ENCODE measurements at places on chromosomes 16 and 17.
A peak's percentile ranks its signal among the peaks of the same experiment; 100 is the strongest.

GRCh38 chr16:85069171-85069570, 41.6 kb downstream of the KIAA0513 start:
- no peak overlapping the region for H3K4me3 ChIP-seq
- no peaks in the 10 kb centered on the region for H3K27me3 ChIP-seq
- no peak overlapping the region for H3K27ac ChIP-seq
- no peak for DNase-seq

GRCh38 chr17:50280068-50280467, 5.8 kb downstream of the TMEM92 start:
- H3K4me1 ChIP-seq, result no peaks in the 10 kb centered on the region
- no peaks in the 10 kb centered on the region for H3K36me3 ChIP-seq
- no peak for DNase-seq
- H3K27me3 ChIP-seq, result no peaks in the 10 kb centered on the region

- no peak overlapping the region for H3K27ac ChIP-seq
- peak overlapping the region; percentile 66 for H3K4me3 ChIP-seq
- peak; percentile 44 for DNase-seq
- peaks cover 12% of the 10 kb centered on the region for H3K4me1 ChIP-seq
These were observed 7.9 kb upstream of the BAHCC1 start for GRCh38 chr17:81387100-81388090.

DNA sequence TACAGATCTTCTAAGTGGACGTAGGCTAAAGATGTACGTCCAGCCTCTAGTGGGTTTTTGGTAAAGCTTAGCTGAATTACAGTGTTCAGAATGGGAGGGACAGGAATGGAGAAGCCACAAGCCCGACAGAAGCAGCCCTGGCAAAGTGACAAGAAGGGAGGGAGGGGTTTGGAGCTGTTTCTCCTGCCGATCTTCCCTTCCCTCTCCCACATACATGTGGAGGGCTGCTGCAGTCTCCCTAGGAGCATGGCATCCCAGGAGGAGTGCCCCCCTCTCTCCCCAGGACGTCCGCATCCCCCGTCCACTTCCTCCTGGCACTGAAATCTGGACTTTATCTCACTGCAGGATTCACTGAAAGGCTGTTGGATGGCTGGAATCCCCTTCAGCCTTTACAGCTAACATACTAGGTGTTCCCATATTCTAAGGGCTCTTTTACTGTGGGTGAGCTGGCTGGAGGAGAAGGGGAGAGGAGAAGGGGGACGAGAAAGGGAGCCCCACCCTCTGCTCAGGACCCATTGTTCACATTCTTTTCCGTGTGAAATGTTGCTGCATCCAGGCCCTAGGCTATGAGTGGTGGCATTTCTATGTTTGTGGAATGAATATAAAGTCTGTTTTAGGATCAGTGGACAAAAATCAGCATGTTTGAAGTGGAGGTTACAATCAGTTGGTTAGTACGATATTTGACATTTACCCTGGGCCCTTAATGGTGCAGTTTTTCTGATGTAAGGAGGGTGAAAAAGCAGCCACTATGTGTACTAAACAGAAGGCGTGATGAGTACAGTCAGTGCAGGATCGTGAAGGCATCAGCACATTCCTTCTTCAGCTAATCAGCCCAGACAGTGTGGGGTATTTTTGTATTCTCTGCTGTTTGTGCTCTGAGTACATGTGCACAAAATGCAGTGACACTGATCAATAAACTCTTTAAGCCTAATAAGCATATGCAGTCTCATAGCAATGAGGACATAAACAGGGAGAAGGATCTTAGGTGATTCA, 94.6 kb downstream of the SPECC1 start:
- no peaks in the 10 kb centered on the region for H3K4me1 ChIP-seq
- no peaks in the 10 kb centered on the region for H3K36me3 ChIP-seq
- no peak overlapping the region for H3K4me3 ChIP-seq

All from trophoblast cell (in vitro differentiated cells and primary cell).